GDM1 (cell line): ENCODE measurements at places on chromosomes 2 and 18.

DNA sequence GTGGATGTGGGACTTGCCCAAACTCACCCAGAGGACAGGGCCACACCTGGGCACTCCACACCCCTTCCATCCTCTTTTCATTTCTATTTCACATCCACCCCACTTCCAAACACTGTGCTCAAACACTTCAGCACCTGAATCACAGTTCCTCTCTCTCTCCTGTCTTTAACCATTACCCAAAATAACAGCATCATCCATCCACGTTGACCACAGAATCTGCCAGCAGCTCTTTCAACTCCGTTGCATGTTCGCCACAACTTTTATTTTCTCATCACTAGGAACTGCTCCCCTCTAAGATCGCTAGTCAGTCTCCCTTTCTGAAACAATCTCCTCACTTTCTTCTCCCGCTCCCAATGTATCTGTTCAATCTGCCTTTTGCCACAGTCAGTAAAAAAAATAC is 121.6 kb upstream of the HNRNPA3 start:
- no peak for DNase-seq

GRCh38 chr2:209600341-209601171 is 171.1 kb upstream of the UNC80 start:
- DNase-seq, result no peak

- DNase-seq, result no peak
These were observed 8.2 kb downstream of the MALL start for GRCh38 chr2:110107092-110108079.

DNA sequence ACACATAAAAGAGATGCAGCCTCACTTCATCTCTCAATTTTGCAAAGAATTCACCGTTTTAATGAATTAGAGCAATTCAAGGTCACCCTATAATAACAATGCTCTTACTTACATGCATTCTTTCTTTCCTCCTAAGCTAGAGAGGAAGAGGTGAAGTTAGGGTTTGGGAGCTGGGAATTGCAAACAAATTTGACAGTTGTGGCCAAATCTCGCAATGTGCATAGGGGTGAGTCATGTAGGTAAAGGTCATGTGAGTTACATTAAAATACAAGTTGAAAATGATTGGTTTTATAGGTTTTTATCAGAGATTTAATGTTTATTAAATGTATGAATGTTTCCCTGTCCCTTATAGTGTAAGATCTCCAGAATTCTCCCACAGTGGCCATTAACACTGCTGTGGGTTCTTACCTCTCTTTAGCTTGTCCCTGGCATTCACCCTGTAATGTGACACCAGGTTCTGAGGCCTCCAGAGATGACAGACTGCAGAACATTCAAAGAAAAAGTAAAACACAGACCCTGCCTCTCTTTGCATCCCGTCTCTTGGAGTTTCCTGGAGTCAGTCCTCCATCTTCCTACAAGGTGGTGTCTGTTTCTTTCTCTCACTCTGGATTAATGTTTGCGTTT is 53.7 kb upstream of the LGALSL start:
- DNase-seq, result no peak

DNA sequence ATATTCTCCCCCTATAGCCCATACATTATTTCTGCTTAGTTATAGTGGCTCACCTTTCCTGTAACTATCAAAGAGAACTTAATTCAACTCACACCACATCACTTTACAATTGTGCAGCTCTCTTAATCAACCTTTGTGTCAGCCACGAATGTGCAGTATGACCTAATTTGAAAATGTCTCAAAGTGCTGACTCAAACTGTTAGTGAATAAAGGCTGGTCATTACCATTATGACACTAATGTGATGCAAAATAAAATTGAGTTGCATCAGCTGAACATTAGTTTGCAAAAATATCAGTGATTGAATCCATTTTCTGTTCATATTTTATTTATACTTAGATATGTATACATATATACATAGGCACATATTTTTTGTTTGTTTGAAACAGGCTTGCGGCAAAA is 251.8 kb downstream of the MEIS1 start:
- no peak for DNase-seq

DNA sequence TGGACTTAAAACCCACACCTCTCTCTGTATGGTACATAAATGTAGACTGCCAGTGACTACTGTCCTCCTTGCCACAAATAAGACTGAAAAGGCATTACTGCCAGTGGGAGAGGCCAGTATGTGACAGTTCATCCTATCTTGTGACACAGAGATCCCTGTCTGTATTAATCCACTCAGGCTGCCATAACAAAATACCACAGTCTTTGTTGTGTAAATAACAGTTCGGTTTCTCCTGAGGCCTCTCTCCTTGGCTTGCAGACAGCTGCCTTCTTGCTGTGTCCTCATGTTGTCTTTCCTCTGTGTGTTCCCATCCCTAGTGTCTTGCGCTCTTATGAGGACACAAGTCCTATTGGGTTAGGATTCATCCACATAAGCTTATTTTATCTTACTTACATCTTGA is 46.4 kb upstream of the IL1RL1 start:
- DNase-seq, result no peak

DNA sequence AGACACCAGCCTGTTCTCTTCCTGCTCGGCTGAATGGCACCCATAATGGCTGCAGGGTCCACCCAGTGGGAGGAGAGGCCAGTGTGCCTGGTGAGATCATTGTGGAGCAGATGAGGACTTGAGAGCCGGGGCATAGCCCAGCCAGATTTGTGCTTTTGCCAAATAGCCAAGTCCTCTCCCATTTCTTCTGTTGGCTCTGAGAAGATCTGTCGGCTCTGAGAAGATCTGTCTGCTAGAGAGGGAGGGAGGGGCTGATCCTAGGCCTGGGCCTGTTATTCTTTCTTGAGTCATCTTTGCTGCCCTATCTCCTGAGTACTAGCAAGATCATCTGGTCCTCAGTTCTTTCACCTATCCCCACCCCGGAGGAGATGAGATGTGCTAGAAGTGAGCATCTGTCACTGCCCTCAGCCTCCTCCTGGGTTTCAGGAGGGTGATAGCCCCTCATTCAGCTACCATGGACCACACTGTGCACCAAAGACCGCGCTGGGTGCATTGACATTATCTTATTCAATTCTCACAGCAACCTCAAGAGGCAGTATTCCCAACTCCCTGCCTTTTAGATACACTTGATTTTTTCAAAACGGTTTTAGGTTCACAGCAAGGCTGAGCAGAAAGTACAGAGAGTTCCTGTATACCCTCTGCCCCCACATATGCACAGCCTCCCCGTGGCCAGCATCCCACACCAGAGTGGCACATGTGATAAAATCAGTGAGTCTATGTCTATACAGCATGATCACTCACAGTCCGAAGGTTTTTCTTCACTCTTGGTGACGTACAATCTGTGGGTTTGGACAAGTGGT is 98.6 kb downstream of the CAPN13 start:
- DNase-seq, result no peak

- no peak for DNase-seq
These were observed 45.1 kb downstream of the TRAK2 start for GRCh38 chr2:201406077-201406662.

- DNase-seq, result no peak
These were observed at the start of gene SLC19A3 for GRCh38 chr2:227717687-227718567. Gene SLC19A3 (minus strand): TSS chr2:227718028. CDS start chr2:227702318, 15,710 bp downstream.

DNA sequence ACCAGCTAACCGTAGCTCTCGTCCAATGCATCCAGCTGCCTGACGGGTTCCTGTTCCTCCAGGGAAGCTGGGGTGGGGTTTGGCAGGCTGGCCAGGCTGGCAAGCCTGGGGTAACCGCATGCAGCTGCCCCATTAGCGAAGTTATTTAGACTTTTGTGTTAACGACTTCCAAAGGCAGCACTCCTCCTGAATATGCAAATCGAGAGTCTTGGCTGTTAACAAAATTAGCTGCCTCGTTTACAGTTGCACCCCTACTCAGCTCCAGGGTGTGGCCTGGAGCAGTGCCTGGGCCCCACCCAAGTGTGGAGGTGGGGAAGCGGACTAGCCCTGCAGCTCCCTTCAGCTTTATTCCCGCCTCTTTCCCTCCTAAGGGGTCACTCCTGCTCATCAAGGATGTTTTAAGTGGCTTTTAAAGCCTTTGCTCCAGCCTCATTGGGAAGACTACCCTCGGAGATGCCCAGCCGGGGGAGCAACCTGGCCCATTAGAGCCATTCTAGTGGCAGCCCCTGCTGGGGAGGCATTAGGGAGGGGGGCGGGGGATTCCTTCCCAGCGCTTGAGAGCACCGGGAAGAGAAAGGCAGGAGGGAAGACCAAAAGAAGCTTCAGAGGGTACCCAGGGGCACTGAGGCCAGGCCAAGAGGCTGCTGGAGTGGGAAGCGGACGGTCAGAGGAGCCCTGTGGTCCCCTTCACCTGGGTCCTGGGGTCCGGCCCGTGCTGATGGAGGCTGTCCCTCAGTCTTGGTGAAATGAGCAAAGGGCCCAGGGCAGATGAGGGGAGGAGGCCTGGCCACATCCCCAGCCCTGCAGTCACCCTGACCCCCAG is 204.1 kb downstream of the CELF4 start:
- DNase-seq, result no peak

DNA sequence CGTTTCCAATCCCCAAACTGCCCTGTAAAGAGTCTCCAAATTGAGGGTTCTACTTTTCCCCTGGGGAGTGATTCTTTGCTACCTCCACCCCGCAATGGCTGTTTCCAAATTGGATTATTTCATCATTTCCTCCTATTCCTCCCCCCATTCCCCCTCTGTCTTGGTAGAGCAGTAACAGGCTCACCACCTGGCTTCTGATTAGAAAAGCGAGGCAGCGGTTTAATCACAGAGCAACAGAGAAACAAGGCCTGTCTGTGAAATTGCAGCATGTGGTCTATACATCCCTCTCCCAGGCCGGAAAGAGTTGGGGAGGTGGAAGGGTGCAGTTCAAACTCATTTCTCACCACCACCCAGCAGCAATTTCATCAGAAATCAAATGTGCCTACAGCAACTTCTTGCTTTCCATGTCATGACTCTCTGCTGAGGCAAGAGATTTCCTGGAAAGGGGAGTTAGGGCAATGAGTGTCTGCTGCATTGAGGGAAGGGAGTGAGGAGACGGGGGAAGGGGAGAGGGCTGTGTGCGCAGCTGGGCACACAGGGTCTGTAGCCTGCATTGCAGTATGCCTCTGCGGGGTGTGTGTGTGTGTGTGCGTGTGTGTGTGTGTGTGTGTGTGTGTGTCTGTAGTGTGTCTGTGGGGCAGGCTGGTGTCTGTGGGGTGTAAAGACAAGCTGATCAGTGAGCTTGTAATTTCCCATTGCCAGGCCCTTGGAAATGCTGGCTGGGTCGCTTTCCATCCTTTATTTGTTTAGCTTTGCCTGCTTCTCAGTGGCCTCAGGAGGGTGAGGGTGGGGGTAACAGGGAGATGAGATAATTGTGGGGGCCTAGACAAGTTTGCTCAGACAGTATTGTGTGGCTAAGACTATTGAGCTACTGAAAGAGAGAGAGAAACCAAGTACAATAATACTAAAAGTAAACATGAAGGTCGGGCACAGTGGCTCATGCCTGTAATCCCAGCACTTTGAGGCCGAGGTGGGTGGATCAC is 13.5 kb upstream of the IGFBP2 start:
- no peak for DNase-seq

DNA sequence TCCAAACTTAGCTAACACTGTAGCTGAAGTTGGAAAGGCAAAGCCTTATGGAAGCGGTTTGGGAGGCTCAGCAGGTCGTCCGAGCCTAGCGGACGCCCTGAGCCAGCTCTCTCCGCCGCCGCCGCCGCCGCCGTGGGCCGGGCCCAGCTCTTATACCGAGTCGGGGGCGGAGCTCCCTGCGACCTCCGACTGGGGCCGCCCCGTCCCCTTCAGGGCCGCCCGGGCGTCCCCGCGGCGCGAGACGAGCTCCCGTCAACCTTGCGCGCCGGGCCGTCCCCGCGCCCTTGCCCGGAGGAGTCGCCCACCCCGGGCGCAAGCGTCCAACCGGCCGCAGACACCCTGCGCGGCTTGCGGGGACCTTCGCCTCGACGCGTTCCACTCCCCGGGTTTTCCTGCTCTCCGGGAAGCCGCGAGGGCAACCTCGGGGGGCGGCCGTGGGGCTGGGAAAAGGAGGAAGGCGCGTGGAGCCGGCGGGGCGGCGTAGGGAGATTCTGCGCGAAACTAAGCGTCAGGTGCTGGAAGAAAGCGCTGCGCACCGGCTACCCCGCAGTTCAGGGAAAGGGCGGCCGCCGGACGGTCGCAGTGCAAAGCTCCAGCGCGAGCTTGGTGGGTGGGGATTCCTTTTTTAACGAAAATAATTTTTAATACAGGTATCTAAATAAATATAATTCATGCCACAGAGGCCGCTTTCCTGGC is at the start of gene SLC40A1:
SLC40A1 (minus strand) TSS at position 129 of the 696 bp plus-strand sequence. CDS start 326 bp downstream, outside the sequence.
- no peak for DNase-seq

- DNase-seq, result no peak
These were observed 78.9 kb downstream of the CD8B2 start for GRCh38 chr2:106566050-106566449.

- no peak for DNase-seq
These were observed 15.7 kb upstream of the TTC39C start for GRCh38 chr18:23998820-23999219.

GRCh38 chr2:172878260-172878659 is 142.6 kb downstream of the RAPGEF4 start:
- DNase-seq, result no peak

GRCh38 chr18:55136258-55136657 is 177.0 kb upstream of the CCDC68 start:
- no peak for DNase-seq

GRCh38 chr2:220533485-220533884 is 906.1 kb downstream of the SLC4A3 start:
- no peak for DNase-seq

DNA sequence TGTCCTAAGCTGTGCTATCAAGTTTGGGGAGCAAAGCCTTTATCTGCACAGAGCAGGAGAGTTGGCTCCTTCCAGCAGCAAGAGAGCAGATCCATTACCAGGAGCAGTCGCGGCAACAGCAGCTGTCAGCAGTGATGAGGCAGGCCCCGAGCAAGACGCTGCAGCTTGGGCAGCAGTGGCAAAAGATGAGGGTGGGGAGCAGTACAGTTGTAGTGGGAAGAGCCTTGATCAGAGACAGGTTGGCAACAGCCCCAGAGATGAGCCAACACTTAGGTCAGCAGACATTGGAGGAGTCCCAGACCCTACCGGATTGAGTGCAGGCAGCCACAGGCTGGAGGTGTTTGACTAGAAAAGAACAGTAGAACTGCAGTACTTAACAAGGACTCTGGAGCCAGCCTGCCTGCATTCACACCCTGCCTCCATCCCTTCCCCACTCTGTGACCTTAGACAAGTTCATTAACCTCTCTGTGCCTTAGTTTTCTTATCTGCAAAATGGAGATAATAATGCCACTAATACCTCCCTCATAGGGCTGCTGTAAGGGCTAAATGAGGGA is 117.1 kb upstream of the SERTAD2 start:
- DNase-seq, result no peak

DNA sequence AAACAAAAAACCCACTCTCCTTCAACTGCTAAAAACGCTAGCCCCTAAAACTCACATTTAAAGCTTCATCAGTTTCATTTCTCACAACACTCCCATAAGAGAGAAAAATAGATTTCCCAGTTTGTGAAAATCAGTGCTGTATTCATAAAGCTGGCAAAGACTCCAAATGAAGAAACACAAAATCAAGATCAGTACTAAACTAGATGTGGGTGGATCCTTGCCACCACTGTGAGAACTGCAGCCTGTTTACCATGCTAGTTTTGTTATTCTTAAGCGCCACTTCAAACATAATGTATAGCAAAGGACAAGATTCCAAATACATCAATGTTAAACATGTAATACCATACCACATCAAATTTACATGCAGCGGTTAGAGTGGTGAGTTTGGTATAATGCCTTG is 104.5 kb upstream of the CCDC150 start:
- DNase-seq, result no peak
